Right lobe of liver (tissue), 6 donors: ENCODE measurements at places on chromosomes 2 and 18. TPM values are rescaled to one million over a fixed set of nuclear protein-coding genes. Genes with fewer than 3 reads are reported as not detected.

- peak; percentile 92 for DNase-seq
- peaks cover 43% of the 10 kb centered on the region for H3K4me1 ChIP-seq
- no peaks in the 10 kb centered on the region for H3K36me3 ChIP-seq
Observed at GRCh38 chr2:73000808-73001570, 70.5 kb downstream of the SFXN5 start.

GRCh38 chr2:148721520-148721931 lies 77.0 kb downstream of the EPC2 start:
- no peaks in the 10 kb centered on the region for H3K36me3 ChIP-seq
- H3K27ac ChIP-seq: no peak overlapping the region
- no peak overlapping the region for H3K4me3 ChIP-seq
- H3K4me1 ChIP-seq: no peaks in the 10 kb centered on the region
- H3K27me3 ChIP-seq: no peaks in the 10 kb centered on the region

DNA sequence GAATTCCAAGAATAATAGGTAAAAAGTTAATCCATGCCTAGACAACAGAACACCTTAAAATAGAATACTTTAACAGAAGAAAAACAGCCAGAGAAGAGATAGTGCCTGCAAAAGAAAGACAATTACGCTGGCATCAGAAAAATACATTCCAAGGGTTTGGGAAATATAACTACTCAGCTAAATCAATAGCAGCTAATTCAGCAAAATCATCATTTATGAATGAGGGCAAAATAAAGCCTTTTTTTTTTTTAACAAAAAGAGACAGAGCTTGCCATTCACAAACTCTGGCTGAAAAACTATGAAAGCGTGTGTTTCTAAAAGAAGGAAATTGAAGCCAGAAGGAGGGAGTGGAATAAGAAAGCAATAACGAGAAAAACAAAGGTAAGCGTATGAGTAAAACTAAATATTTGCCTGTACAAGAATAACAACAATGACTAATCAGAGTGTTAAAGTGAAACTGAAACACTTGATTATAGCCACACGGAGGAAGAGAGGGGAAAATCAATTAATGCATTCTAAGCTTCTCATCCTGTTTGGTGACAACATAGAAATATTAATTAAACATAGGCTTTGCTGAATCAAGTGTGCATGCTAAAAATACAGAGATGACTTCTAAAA lies 90.2 kb downstream of the EHD3 start:
- no peak for DNase-seq
- H3K36me3 ChIP-seq: no peaks in the 10 kb centered on the region
- no peaks in the 10 kb centered on the region for H3K4me1 ChIP-seq
- H3K27ac ChIP-seq: peak overlapping the region; percentile 74
- H3K4me3 ChIP-seq: peak overlapping the region; percentile 29

- no peak overlapping the region for H3K4me3 ChIP-seq
- no peaks in the 10 kb centered on the region for H3K4me1 ChIP-seq
- H3K27me3 ChIP-seq: no peaks in the 10 kb centered on the region
Observed at GRCh38 chr18:22447792-22448191, 30.1 kb upstream of the CTAGE1 start.

DNA sequence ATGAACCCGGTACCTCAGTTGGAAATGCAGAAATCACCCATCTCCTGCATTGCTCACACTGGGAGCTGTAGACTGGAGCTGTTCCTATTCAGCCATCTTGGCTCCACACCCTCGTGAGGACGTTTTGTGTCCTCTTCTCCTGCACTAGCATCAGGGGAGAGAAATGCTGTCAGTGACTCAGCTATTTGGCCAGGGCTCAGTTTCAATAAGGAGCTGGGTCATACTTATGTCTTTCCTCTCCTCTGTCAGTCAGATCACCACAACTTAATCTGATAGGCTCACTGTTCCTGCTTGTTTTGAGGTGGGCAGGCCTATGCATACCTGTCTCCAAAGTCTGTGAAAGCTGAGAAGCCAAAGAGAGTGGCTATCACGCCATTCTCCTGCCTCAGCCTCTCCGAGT lies 921.2 kb downstream of the DCC start:
- no peaks in the 10 kb centered on the region for H3K27me3 ChIP-seq
- no peaks in the 10 kb centered on the region for H3K36me3 ChIP-seq
- H3K27ac ChIP-seq: no peak overlapping the region
- no peaks in the 10 kb centered on the region for H3K4me1 ChIP-seq

GRCh38 chr2:113102133-113102532 lies 25.3 kb upstream of the IL1RN start:
- no peaks in the 10 kb centered on the region for H3K27me3 ChIP-seq
- no peak for DNase-seq
- no peak overlapping the region for H3K4me3 ChIP-seq
- H3K36me3 ChIP-seq: no peaks in the 10 kb centered on the region
- no peaks in the 10 kb centered on the region for H3K4me1 ChIP-seq

GRCh38 chr2:46448641-46449040 lies 30.7 kb upstream of the TMEM247 start:
- H3K4me1 ChIP-seq: no peaks in the 10 kb centered on the region
- H3K36me3 ChIP-seq: no peaks in the 10 kb centered on the region
- no peaks in the 10 kb centered on the region for H3K27me3 ChIP-seq
- no peak for DNase-seq
- H3K27ac ChIP-seq: no peak overlapping the region
- H3K4me3 ChIP-seq: no peak overlapping the region

- no peak for DNase-seq
- H3K27me3 ChIP-seq: no peaks in the 10 kb centered on the region
- no peak overlapping the region for H3K27ac ChIP-seq
- H3K4me3 ChIP-seq: no peak overlapping the region
- no peaks in the 10 kb centered on the region for H3K36me3 ChIP-seq
Observed at GRCh38 chr2:202014759-202015211, 18.9 kb upstream of the FZD7 start.

Gene UGT1A10
- total RNA-seq: not detected

DNA sequence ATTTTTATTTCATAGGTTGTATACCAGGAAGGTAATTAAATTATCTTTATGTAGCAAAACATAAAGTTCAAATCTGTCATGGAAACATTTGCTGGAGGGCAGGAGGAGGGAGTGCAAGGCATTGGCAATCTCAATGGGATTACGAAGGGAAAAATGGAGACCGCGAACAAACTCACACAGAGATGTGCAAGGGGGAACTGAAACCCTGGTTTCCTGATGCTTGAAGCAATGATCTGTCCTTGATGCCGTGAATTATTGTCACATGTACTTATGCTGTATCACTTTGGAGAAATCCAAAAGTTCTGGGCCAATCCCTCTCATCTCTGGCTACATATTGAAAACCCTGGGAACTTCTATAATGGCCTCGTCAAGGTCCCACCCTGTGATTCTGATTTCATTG lies 65.0 kb upstream of the MFF start:
- H3K27me3 ChIP-seq: no peaks in the 10 kb centered on the region
- no peak overlapping the region for H3K4me3 ChIP-seq
- no peak overlapping the region for H3K27ac ChIP-seq
- H3K36me3 ChIP-seq: no peaks in the 10 kb centered on the region

DNA sequence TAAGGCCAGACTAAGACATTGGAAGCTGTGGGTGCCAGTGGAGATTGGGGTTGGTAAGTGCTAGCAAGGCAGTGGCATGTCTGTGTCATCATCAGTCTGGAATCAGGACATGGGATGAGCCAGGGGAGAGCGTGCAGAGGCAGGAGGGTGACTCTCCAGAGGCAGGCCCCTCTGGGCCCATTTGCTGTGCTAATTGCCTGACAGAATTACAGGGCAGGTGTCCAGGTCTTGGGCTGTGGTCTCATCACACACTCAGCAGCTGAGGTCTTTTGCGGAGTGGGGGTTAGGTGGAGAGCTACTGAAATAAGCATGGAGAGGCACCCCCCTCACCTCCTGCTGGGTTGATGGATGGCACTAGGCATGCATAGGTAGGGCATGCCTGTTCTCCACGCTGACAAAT lies 57.4 kb downstream of the CELF4 start:
- H3K27me3 ChIP-seq: no peaks in the 10 kb centered on the region
- no peak overlapping the region for H3K4me3 ChIP-seq
- H3K4me1 ChIP-seq: no peaks in the 10 kb centered on the region

Gene RNF181
- total RNA-seq: 123 TPM

DNA sequence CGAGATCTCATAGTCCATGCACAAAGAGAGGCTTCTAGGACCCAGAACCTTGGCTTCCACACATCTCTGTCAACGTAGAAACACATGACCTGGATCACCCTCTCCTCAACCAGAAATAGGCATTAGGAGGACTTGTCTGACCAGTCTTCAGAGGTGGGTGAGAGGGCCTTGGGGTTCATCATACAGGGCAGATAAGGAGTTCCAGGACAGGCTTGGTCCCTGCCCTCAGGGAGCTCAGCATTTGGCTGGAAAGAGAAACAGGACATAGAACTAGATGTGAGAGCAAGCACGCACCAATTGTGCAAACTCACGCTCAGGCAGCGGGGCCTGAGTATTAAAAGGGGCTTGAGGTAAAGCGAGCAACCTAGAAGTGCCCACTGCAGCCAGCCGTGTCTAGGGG lies 28.6 kb upstream of the NOTO start:
- H3K27me3 ChIP-seq: no peaks in the 10 kb centered on the region
- no peak overlapping the region for H3K27ac ChIP-seq
- no peak for DNase-seq
- H3K4me3 ChIP-seq: no peak overlapping the region
- H3K4me1 ChIP-seq: no peaks in the 10 kb centered on the region

GRCh38 chr2:144374163-144374661 lies 145.7 kb downstream of the ZEB2 start:
- H3K27ac ChIP-seq: no peak overlapping the region
- H3K4me3 ChIP-seq: no peak overlapping the region
- no peaks in the 10 kb centered on the region for H3K27me3 ChIP-seq
- no peak for DNase-seq
- no peaks in the 10 kb centered on the region for H3K36me3 ChIP-seq

Gene SLC9A4
- not detected for total RNA-seq

Gene MBOAT2
- 0.75 TPM for total RNA-seq

Gene EMILIN1
- 26.1 TPM for total RNA-seq

- no peak overlapping the region for H3K27ac ChIP-seq
- no peaks in the 10 kb centered on the region for H3K4me1 ChIP-seq
- H3K36me3 ChIP-seq: no peaks in the 10 kb centered on the region
- no peak overlapping the region for H3K4me3 ChIP-seq
- DNase-seq: no peak
Observed at GRCh38 chr18:9354256-9354655, 19.7 kb downstream of the TWSG1 start.

GRCh38 chr18:51137891-51138290 lies 59.6 kb downstream of the MEX3C start:
- H3K4me3 ChIP-seq: no peak overlapping the region
- no peaks in the 10 kb centered on the region for H3K36me3 ChIP-seq
- no peaks in the 10 kb centered on the region for H3K4me1 ChIP-seq
- no peaks in the 10 kb centered on the region for H3K27me3 ChIP-seq
